AML-193 (cell line): ENCODE measurements at places on chromosomes 11 and 22.

GRCh38 chr11:62931499-62932278, 10.5 kb upstream of the CHRM1 start:
- DNase-seq = no peak

GRCh38 chr11:64784813-64785581, 6.7 kb upstream of the SF1 start:
- DNase-seq = no peak

DNA sequence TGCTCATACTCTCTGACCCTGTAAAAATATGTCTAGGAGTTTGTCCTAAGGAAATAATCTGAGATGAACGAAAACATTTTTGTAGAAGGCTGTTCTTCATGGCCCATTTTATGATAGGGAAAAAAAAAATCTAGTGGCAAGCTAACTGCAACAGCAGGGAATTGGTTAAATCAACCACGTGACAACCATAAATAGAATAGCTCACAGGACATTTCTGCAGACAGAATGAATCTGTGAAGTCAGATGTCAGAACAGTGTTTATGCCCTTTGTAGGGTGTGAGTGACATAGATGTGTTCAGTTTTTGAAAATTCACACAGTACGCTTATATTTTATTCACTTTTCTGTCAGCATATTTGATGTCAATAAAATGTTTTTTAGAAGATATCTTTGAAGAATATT, 16.1 kb downstream of the ARHGAP1 start:
- DNase-seq = no peak

GRCh38 chr11:19499999-19500398, 212.6 kb upstream of the NAV2 start:
- DNase-seq = no peak

DNA sequence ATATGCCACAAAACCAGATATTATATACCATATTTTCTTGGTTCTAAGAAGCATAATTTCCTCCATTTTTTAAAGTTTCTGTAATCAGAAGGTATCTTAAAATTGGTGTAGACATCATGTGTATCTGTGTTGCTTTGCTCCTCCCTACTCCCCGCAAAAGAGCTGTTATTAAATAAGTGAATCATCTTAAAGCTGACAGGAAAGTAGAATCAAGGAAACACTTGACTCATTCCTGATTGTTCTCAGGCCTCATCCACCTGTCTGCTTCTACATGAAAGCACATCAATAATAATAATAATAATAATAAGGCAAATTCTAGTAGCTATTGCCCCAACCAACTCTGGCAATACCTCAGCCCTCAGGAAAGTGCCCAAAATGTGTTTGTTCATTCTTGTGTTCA, 26.2 kb upstream of the GUCY1A2 start:
- no peak for DNase-seq

DNA sequence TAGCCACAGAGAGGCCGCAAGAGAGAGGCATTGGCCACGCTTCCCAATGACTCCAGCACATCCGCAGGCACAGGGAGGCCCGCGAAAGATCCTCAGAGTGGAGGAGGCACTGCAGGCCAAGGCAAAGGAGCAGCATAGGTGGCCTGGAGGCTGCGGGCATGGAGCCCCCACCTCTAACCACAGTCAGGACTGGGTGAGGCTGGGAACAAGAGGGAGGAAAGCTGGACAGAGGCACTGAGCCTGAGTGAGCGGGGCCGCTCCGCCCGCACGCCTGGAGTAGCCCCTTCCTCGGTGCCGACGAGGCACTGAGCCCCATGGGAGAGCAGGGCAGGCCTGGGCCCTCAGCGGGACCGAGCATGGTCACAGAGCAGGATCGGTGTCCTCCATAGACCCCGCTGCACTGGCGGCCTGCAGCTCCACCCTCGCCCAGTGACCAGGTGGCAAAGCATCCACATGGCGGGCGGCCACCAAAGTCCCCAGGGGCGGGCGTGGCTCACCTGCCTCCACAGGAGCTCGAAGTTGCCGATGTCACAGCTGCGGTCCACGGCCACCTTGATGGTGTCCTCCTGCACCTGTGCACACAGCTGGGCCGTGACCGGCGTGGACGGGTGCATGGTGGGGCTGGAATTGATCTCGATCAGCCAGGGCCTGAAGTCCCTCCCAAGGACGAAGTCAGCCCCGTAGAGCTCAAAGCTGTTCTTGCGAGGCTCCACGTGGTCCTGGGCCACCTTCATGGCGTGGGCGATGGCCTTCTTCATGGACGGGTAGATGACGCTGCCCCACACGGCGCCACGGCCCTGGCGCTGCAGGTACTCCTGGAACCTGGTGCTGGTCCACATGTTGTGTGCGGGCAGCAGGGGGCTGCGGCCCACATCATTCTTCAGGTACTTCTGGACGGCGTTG, 18.9 kb upstream of the IL17REL start:
- no peak for DNase-seq

DNA sequence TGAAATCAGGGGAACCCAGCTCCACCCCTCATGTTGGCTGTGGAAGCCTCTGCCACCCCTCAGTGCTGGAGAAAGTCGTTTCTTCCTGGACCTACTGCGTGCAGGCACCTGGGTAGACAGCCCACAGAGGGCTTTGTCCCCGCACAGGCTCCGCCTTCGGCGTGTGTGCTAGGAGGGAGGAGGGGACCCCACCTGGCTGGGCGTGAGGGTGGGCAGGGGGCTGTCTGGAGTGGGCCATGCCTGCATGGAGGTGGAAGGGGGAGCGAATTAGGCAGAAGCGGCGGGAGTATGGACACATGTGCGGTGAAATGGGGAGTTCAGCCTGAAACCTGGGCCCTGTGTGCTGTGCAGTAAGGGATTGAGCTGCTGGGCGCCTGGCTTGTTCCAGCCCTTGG, 49.3 kb downstream of the FBLN1 start:
- DNase-seq = no peak

DNA sequence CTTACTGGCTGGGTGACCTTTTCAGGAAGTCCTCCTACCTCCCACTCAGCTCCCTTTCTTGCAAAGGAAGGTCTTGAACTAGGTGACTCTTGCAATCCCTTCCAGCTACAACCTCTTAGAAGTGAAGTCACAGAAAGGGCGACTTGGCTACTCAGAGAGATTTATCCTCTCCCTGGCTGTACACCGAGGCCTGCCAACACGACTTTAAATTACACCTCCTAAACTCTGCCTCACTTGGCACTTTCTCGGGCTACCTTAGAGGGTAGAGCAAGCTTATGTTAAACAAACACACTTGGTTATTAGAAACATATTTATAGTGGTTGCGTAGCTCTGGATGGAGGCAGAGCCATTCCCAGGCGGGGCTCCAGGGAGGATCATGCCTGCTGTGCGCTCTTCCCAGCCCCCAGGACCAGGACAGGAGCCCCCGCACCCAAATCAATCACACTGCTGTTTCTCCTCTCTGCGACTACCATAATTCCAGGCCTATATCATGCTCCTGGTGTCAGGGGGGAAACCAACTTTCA, 358.4 kb downstream of the BUD13 start:
- no peak for DNase-seq

DNA sequence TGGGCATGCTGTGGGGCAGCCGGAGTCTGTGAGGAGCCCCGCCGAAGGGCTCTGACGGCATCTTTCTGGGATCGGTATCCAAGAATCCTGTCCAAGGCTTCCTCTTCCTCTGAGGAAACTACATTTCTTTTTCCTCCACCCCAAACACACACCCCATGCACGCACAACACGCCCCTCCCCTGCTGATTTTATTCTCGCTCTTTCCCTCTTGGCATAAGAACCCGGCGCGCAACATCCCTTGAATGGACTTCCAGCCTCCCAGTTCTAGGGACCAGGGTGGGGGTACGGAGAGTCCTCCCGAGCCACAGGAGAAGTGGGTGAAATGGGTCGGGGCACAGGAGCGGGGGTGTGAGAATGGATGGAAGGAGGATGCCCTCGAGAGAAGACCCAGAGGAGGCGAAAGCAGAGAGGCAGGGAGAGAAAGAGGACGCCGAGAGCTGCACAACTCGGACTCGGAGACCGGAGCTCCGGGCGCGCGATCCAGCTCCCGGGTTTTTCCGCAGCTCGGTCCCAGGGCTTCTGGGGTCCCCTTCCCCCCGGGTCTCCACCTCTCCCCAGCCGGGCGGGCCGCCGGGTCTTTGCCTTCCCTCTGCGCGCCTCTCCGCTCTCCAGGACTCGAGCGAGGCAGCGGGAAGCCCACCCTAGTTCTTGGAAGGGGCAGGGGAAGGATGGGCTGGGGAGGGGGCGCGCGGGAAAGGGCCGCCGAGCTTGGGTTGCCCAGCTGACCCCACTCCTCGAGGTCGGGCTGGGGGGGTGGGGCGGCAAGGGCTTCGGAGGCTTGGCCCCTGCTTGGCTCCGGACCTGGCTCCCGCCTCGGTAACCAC, 1.5 kb upstream of the LARGE1 start:
- DNase-seq = no peak

- no peak for DNase-seq
These were observed 2.8 kb upstream of the LIF start for GRCh38 chr22:30249049-30250038.

DNA sequence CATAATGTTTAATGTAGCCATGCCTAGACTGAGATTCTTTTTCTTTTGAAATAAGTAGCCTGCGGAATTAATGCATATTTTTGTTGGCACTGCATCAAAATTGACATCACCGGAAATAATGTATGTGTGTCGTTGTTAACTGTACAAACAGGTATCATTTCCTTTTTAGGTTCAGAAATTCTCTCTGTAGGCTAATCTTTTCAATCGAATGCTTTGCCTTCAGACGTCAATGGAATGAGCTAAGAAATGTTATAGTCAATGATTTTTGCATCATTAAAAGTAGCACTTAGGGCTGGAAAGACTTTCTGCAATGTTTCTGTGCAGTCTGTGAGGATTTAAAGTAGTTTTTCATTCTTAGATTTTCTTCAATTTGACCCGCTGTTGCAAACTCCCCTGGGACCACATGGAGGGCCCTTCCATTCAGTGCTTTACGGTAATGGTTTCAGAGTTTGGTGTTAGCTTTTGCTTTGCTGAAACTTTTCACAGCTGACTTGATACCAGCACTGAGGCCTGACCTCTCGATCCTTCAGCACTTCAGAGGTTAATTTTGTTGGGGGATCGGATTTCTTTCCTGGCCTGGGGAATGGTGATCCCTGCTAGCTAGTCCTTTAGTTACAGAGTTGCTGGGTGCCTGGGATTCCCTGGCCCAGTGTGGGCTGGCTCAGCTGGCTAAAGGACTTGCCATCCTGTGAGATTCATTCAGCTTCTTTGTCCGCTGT, 137.8 kb downstream of the DBX1 start:
- DNase-seq = no peak

GRCh38 chr11:57499983-57500461, 15.5 kb downstream of the SLC43A1 start:
- no peak for DNase-seq

DNA sequence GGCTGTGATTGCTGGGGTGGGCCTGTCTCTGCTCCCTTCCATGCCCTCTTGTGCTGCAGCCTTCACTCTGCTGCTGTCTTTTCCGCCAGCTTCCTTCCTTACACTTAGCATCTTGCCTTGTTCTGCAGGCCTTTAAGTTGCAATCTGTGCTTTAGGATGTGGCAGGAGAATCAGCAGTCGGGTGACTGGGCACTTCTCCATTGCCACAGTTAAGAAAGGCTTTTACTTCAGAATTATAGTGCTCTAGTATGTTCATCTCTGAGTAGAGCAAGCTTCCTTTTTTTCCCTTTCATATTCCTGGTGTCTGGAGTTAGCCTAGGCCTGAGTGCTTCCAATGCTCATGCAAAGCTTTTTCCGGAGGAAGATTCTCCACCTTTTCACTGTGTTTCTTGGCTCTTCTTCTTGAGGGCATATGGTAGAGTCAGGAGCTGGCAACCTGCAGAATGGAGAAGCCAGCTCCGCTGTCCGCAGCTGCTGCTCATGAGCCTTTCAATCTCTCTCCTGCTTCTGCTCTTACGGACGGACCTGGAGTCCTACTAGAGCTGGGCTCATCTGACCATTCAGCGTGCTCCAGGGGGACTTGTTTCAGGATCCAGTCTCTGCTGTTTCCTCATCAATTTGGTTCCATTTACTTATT, 20.2 kb downstream of the PPP6R2 start:
- DNase-seq = no peak

- DNase-seq = no peak
These were observed 7.0 kb downstream of the MAP3K11 start for GRCh38 chr11:65606876-65607613.

- DNase-seq = no peak
These were observed 190.4 kb downstream of the BRD1 start for GRCh38 chr22:49637255-49637760.

GRCh38 chr11:115247361-115247760, 256.9 kb downstream of the CADM1 start:
- no peak for DNase-seq

DNA sequence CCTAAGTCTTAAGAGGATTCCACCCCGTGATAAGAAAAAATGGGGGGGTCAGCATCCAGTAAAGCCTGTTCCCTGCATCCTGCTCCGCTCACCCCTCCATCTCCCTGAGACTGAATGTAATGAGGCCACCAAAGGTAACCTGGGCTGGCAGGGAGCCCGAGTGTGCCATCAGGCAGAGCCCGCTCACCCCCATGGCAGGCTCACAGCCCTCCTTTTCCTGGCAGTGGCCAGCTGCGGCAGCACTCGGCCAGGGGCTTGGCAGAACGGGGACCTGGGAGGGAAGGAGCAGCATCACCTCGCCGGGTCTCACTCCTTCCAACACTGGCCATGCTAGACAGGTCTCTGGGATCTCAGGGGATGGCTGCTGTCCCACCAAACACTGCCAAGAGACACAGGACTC, 64.4 kb downstream of the PRDM11 start:
- no peak for DNase-seq

DNA sequence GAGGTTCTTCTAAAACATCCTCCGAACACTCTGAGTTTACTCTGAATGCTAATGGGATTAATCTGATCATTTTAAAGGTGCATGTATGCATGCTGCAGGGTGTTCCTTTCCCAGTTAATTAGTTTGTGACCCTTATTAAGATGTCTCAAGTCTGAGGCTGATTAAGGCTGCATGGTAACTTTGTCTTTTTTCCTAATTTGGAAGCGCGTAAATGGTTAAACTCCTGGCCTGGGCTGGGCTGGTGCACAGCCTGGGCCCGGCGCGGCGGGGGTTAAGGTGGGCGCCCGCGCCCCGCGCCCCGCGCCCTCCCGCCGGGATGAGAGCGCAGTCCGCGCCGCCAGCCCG, 539.7 kb downstream of the NTM start:
- no peak for DNase-seq

- no peak for DNase-seq
These were observed 14.7 kb upstream of the AMPD3 start for GRCh38 chr11:10440401-10440800.

GRCh38 chr11:72598906-72599305, 75.3 kb downstream of the PDE2A start:
- no peak for DNase-seq

GRCh38 chr11:961921-962320, 36.3 kb downstream of the AP2A2 start:
- no peak for DNase-seq

DNA sequence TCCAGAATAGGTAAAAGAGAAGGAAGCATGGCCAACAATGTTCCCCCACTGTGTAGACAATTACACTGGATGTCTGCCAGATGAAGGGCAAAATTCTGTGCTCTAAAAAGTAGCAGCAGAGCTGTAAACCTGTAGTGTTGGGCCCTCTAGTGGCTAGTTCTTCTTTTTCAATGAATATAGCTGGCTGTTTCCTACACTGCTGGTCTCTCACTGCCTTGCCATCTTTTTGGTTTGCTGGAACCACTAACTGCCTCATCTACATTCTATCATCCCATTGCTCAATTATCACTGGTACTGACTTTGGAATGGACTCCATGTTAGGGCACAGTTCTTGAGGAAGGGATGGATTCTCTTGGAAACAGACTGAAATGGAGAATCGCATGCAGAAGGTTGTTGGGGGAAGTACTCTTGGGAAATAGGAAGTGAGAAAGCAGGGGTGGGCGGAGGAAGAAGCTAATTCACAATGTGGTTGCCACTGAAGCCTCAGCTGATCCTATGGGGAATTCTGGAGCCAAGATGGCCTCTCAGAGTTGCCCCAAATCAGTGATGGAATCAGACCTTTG, 17.9 kb downstream of the KCNE3 start:
- peak; percentile 90 for DNase-seq
